Activated naive CD4-positive, alpha-beta T cell treated with anti-CD3 and anti-CD28 coated beads for 36 hours (primary cell): ENCODE measurements at places on chromosomes 4 and X. TPM values are rescaled to one million over a fixed set of nuclear protein-coding genes. Genes with fewer than 3 reads are reported as not detected.

USP51 gene
- 1.0 TPM for total RNA-seq

HELT gene
- total RNA-seq, result not detected

FAM47A gene
- total RNA-seq, result not detected

ADH4 gene
- not detected for total RNA-seq

SPP1 gene
- not detected for total RNA-seq

RNF128 gene
- total RNA-seq, result not detected

ENOX2 gene
- 9.7 TPM for total RNA-seq

FAM193A gene
- 20.1 TPM for total RNA-seq

CXCL6 gene
- not detected for total RNA-seq

SPATA4 gene
- total RNA-seq, result not detected

NPNT gene
- not detected for total RNA-seq

CD99L2 gene
- total RNA-seq, result 11.3 TPM

LAP3 gene
- 109 TPM for total RNA-seq

CLDN22 gene
- not detected for total RNA-seq
